ENCODE measurements at places on chromosomes 5 and 9.

DNA sequence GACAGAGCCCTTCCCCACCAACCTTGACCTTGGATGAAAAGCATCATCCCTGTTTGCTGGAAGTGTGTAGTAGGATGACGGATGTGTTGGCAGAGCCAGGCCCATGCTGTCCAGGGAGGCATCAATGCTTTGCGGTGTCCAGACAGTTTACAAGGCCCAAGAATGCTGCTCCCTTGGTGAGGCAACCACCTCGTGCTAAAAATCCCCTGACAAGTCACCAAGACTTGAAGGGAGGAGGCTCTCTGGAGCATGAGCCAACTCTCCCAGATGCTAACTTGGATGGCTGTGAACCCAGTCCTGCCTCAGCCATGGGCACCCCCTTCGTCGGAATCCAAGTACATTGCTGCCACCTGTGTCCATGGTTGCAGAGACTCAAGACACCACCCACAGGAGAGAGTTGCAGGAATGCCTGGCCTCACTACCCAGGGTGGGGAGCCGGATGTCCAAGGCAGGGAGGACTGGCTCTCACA is 9.5 kb upstream of the NKD2 start:
- no peak for DNase-seq

DNA sequence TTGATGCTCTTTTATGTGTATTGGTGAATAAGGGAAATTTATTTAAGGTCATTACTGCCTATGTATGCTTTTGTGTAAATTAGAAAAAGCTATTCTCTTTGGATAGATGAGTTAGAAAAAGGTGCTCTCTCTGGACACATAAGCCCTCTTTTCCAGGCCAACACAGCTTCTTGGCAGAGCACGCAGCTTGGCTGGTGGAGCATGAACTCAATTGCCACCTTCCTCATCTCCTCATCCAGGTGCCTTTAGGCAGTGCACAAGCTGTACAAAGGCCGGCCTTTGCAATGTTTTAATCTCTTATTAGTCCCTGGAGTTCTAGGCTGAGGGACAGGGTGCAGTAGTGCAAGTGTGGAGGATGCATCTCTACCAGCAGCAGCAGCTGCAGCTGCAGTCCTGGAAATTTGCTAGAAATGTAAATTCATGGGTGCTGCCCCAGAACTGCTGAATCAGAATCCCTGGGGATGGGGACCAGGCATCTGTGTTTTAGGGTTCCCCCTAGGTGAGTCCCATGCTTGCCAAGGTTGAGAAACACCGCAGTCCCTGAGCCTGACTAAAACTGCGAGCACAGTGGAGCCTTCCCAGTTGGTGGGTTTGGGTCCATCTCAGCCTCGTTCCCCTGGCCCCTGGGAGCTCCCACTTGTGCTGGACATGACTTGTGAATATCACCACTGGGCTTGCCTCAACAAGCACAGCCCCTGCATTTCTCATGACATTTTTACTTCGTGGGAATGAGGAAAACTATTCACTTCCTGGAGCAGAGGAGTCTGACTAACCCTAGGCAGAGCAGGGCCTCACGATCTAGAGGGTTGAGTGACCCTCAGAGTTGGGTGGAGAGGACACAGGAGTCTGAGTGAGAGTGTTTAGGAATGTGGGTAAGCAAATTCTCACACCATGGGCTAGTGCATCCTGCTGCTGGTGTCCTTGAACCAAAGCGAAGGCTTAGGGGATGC is 272.3 kb downstream of the ZSWIM6 start:
- DNase-seq, result peak; percentile 19

DNA sequence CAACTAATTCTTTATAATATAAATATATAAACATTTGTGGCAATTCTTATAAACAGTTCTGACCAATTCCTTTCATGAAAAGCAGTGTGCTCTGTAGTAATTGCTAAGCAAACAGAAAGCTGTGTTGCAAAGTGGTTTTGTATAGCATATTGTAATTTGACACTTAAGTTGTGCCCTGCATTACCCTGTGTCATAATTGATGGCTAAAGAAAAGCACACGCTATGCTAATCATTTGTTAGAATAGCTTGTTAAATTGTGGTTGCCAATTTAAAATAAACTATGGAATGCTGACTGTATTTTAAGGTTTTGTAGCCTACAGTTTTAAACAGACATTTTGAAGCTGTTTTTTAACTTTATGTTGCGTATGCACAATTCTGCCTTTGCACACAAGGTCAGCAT is 140.0 kb downstream of the PBX3 start:
- DNase-seq, result no peak

- no peak for DNase-seq
Observed at GRCh38 chr9:818958-819357, 22.5 kb upstream of the DMRT1 start.

DNA sequence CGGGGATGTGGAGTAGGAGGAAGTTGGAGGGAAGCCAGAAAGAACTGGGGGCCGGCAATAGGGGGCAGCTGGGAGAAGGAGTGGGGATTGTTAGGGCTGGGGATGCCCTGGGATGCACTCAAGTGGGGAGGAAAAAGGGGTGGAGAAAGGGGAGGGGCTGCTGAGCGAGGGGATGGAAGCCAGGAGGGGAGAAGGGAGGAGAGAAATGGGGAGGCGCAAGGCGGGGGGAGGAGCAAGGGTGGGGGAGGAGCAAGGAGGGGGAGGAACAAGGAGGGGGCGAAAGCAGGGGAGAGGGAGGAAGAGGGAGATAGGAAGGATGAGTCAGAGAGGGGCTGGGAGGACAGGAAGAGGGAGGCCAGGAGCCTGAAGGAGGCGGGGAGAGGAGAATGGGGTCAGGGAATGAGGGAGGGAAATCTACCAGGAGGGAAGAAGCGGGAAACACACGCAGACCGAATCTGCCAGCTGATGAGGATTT is 1.6 kb downstream of the IRX4 start:
- DNase-seq, result peak; percentile 55

GRCh38 chr9:97925497-97926334 is 3.4 kb upstream of the TRMO start:
- no peak for DNase-seq

DNA sequence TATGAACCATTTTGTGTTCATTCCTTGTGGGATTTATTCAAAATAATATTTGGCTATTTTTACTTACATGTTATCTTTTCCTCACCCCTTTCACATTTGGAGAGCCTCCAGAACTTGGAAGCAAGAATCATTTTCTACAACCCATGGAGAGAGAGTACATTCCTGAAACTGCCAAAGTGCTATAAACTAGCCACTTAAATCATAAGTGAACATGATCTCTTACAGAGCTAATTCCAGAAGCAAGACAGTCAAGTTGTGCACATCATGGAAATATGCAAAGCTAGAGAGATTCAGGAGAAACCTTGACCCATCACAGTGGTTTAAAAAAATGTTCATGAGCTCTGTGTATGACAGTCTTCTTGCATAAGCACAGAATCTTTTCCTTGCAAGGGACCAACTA is 883.6 kb upstream of the C9orf72 start:
- DNase-seq, result no peak

All from A549 (cell line).